ENCODE measurements at places on chromosomes 1 and 21.

DNA sequence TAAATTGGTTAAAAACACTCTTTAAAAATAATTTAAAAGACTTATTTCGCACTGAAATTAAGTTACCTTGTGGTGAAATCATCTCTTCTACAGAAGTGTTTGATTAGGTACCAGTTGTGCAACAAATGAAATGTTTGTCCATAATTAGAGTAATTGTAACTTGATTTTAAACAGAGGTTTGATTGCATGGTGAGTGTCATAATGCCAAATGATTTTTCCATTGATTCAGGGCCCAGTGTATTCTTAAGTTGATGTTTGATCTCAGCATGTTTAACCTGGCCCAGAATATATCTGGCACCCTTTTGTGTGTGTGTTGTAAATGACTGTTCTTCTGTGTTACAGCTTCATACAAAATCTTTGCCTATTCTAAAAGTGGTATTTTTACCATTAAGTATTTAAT lies 28.5 kb downstream of the LRRC8B start:
- no peak for DNase-seq

DNA sequence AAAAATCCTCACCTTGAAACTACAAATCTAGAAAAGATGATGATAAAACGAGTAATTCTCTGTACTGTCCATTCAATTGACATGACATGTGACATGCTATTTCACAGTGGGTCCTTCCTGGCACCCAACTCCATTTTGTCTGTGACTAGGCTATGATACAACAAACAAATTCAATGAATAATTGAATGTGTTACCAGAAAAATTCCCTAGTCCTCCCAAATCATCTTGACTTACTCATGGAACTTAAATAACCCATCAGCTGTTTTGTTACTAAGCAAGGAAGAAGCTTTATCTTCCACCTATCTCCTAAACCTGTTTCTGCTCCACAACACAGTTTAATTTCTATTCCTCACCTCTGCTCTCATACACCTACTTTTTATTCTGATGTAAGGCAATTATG lies 30.4 kb downstream of the B3GALNT2 start:
- DNase-seq: no peak

- DNase-seq: no peak
These were observed 135.4 kb downstream of the LMO4 start for GRCh38 chr1:87464022-87464490.

GRCh38 chr1:41662765-41663437 lies 178.4 kb upstream of the EDN2 start:
- DNase-seq: no peak

GRCh38 chr1:119324198-119324597 lies 44.4 kb upstream of the HAO2 start:
- no peak for DNase-seq

GRCh38 chr21:45414396-45415187 lies 9.6 kb downstream of the COL18A1 start:
- DNase-seq: no peak

- DNase-seq: no peak
These were observed 37.1 kb upstream of the TRIM67 start for GRCh38 chr1:231124746-231125145.

GRCh38 chr1:173126421-173126820 lies 75.7 kb upstream of the TNFSF18 start:
- no peak for DNase-seq

DNA sequence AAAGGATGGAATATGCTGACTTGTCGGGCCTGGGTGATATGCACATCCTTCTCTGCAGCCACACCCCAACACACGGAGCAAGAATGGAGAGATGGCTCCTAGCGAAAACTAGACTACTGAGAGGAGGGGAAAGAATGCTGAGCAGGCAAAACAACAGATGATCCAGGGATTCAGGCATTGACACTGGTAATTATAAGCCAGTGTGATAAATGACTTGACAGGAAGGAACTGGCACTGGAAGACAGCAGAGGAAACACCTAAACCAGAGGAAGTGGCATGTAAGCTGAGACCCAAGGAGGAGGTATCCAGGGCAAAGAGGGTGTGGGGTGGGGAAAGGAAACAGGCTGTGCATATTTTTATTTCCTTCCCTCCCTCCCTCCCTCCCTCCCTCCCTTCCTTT lies 31.7 kb upstream of the KHDRBS1 start:
- DNase-seq: no peak

DNA sequence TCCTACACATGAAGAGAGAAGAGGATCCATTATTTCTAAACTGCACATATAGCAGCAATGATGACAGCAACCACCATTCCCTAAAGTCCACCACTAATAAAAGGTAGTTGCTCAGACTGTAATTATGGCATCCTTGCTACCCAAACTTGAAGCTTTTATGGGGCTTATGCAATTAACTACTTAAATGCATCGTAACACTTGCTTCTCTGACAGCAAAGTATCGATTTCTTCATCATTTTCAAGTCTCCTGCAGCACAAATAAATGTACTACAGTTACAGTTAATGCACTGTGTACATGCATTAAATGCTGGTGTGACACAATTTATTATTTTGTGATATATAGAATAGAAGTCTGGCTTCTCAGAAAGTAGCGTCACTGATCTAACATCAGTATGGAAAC lies 241.7 kb downstream of the USH2A start:
- DNase-seq: no peak

DNA sequence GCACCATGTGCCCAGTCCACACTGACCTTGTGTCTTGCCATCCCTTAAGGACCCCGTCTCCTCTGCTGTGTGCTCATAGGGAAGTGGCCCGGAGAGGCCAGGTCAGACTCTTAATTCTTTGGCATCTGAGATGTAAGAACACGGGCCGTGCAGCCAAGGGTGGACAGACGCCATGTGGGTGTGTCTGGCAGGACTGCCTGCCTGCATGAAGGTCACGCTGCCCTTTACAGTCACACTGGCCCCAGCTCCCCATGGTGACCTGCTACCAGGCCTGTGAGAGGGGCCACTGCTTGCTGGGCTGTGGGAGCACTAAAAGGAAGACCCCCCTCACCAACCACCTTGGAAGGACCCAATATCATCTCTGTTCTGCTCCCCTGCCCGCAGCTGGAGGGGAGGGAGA lies 17.7 kb downstream of the DHRS3 start:
- no peak for DNase-seq

DNA sequence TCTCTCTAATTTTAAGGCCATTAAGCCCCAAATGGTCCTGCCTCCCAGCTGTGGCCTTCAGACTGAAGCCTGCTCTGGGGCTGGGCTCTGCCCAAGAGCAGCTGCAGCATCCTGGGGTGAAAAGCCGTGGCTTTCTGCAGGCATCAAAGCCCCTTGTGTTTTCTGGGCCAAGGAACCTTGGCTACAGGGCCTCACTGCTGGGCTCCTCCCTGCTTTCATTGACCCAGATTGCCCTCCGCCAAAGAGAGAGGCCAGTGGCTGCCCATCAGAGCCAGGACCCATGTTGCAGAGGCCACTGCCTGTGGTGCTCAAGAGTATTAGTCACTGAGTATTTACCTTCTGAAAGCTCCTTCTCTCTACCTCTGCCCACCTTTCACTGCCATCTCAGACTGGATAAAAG lies 1.6 kb downstream of the ZNF648 start:
- DNase-seq: no peak

- DNase-seq: no peak
These were observed 22.0 kb downstream of the AGRN start for GRCh38 chr1:1041873-1042272.

- no peak for DNase-seq
These were observed 25.2 kb downstream of the PROK1 start for GRCh38 chr1:110476028-110476765.

GRCh38 chr1:42674214-42674613 lies 8.0 kb upstream of the YBX1 start:
- no peak for DNase-seq

- no peak for DNase-seq
These were observed 328.9 kb upstream of the USP25 start for GRCh38 chr21:15400905-15401304.

DNA sequence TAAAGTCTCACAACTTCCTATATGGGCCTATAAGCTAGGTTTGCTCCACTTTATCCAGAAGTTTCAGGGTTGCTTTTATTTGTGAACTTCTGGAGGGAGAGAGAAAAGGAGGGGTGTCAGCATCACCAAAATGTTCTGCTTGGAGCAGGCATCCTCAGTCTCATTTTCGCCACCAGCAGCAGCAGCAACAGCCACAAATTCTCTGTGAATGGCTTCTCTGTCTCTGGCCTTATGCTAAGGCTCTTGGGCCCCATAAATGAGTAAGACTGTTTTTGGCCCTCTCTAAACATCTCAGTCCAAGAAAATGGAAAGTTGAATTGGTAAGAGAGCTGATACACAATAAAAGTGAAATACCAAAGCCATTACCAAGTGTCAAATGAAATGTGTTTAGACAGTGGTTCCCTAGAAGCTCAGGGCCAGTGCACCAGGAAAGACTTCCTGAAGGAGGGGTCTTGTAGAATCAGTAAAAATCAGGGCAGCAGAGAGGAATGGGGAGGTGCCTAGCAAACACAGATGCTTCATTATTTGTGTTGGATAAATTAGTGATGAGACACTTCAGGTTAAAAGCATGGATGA lies 53.0 kb upstream of the SPATA6 start:
- no peak for DNase-seq

DNA sequence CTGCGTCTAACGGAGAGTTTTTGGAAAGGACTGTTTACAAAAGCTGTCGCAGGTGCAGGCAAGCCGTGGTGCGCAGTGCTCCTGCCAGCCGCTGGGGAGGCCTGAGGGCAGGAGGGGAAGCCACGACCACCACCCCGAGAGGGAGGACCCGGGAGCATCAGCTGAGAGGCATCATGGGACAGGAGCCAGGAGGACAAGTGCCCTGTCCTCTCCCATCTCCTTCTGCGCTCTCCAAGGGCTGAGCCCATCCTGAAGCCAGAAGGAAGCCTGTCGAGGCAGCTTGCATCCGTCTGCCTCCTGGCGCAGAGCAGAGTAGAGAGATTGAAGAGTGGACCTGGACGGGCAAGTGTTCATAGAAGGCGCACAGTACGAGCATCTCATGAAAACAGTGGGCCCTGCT lies 310.9 kb downstream of the KIF26B start:
- DNase-seq: no peak

DNA sequence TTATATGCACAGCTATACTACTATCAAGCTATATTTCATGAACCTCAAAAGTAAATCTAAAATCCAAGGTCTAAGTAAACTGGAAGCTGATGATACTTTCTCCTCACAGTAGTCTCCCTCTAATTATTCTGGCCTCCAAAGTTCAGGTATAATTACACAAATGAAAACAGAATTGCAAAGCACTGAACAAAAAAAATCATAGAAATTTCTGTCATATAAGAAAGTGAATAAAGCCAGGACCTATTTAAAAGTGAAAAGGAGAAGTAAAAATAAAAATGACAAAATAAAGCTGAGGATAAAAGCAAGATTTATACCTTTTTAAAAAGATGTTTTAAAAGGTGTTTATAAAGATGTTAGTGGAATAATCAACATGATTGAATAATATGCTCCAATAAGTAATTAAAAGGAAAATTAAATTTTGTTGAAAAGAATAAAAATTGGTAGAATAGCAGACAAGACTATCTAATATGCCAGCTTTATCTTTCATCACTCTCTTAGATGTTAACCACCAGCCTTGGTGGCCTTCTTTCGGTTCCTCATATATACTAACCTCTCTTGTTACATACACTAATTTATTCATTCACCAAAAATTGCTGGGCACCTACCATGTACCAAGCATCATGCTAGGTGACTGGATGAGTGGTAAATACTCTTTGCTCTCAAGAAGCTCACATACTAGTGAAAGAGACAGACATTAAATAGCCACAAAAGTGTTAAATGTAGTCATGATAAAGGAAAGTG lies 25.1 kb downstream of the SHCBP1L start:
- DNase-seq: no peak

- no peak for DNase-seq
These were observed 39.0 kb upstream of the SYNC start for GRCh38 chr1:32741413-32742198.

- no peak for DNase-seq
These were observed 10.7 kb downstream of the SH2D2A start for GRCh38 chr1:156805766-156806511.

DNA sequence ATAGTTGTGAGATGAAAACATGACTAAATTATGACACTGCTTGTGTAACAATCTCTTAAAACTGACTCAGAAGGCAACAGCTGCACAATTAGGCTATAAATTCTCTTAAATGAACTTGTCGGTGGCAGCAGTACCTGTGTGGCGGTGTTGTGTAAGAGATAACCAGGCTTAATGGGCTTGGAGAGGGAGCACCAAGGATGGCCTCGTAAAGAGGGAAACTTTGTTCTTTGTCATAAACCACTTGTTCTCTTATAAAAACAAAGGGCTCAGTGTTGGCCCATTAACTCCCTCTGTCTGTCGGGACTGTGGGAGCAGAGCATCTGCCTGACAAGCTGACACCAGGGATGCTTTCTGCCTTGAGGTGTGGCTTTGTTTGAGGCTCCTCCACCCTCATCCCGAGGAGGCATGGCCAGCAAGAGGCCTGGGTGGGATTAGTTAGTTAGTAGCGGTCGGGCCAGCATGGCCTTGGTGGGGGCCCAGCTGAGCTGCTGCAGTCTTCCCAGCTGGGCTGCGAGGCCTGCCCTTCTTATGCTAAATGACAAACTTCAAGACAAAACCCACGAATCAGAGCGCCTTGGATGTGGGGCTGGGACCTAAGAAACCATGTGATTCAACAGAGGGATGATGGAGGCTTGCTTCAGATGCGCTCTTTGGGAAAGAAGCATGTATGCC lies 171.4 kb downstream of the CAMTA1 start:
- DNase-seq: no peak

- no peak for DNase-seq
These were observed 67.5 kb upstream of the PRDX6 start for GRCh38 chr1:173409613-173410012.

DNA sequence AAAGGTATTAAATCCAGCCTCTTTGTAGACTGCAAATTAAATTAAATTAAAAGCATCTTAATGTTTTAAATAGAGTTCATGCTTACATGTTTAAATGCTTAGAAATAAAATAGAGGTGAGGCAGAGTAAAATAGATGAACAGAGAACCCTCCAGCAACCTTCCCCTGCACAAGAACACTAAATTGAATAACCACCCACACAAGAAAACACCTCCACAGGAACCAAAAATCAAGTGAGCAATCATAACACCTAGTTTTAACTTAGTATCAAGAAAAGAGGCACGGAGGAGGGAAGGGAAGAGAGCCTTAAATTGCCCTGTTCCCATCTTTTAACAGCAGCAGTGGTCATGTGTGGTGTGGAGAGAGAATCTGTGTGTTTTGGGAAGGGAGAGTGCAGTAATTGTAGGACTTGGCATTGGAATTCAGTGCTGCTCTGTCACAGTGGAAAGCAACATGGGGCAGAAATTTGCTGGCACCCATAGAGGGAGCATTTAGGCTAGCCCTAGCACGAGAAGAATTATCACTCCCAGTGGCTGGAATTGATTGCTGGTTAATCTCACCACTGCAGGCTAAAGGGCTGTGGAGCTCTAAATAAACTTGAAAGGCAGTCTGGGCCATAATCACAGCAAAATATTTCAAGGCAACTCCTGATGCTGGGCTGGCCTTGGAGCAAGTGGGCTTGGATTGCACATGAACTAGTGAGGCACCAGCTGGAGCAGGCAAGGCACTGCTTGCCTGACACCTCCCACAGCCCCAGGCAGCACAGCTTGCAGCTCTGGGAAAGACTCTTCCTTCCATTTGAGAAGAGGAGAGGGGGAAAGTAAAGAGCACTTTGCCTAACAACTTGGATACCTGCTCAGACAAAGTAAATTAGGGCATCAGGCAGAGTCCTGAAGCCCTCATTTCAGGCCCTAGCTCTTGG lies 1478.8 kb downstream of the NCAM2 start:
- no peak for DNase-seq

- no peak for DNase-seq
These were observed 3.1 kb downstream of the ADAMTSL4 start for GRCh38 chr1:150552128-150552910.

- DNase-seq: no peak
These were observed 351.8 kb upstream of the FMN2 start for GRCh38 chr1:239739919-239740318.
